ENCODE measurements at places on chromosomes 16 and 17.
A peak's percentile ranks its signal among the peaks of the same experiment; 100 is the strongest.

DNA sequence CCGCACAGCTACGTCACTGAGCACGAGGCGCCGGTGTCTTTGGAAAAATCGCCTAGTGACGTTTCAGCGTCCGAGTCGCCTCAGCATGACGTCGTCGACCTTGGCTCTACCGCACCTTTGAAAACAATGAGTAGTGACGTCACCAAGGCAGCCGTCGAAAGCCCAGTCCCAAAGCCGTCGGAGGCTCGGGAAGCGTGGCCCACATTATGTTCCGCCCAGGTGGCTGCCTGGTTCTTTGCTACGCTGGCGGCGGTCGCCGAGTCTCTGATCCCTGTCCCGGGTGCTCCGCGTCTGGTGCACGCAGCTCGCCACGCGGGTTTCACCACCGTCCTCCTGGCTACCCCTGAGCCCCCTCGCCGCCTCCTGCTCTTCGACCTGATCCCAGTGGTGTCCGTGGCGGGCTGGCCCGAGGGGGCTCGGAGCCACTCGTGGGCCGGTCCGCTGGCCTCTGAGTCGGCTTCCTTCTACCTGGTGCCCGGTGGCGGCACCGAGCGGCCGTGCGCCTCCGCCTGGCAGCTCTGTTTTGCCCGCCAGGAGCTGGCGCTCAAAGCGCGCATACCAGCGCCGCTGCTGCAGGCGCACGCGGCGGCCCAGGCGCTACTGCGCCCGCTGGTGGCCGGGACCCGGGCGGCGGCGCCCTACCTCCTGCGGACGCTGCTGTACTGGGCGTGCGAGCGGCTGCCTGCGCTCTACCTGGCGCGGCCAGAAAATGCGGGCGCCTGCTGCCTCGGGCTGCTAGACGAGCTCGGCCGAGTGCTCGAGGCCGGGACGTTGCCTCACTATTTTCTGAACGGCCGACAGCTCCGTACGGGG, 1.5 kb downstream of the TMEM102 start:
- DNase-seq = no peak

- no peak for DNase-seq
Observed at GRCh38 chr16:85369741-85370528, 243.2 kb upstream of the GSE1 start.

- DNase-seq = no peak
Observed at GRCh38 chr16:87842209-87842869, 27.0 kb downstream of the SLC7A5 start.

DNA sequence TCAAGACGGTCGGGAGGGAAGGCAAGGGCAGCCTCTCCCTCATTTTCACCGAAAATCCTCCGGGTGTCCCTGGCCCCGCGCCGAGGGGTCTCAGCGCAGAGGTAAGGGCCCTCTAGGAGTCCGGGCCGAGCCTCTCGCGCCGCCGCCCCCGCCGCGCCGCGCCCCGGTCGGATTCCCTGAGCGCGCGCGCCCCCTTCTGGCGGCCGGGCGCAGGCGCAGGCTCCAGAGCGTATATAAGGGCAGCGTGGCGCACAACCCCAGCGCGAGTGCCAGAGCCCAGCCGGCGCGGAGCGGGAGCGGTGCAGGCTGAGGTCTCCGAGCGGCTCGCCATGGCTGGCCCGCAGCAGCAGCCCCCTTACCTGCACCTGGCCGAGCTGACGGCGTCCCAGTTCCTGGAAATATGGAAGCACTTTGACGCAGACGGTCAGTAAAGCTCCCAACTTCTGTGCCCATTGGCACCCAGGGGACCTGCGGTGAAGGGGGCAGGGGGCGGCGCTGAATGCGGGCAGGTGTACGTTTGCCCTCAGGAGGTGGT, at the start of gene CALB2:
TSS of gene CALB2 (plus strand) at position 260 of the 535 bp plus-strand sequence. CDS start at position 330, 70 bp downstream.
- no peak for DNase-seq

DNA sequence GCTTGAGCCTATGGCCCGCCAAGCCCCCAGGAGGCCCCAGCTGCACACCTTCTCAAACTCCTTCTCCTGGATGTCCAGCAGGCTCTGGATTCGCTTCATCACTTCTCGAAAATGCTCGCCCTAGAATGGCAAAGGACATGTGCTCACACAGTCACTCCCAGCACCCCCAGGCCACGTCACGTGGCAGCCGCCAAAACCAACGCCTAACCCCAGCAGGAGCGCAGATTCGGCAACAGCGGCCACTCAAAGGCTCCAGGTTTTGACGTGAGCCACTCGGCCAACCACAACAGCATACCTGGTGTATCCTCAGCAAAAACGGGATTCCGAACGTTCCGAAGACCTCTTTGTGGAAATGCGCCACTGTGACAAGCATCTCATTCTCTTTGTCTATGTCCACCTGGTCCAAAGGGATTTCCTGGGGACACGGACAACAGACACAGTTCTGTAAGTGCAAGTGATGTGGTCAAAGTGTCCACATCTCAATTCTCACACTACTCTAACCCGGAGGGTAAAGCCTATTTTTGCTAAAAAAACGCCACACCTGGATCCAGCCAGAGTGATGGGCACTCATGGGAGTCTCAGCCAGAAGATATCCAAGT, 12.7 kb downstream of the LITAFD start:
- no peak for DNase-seq

DNA sequence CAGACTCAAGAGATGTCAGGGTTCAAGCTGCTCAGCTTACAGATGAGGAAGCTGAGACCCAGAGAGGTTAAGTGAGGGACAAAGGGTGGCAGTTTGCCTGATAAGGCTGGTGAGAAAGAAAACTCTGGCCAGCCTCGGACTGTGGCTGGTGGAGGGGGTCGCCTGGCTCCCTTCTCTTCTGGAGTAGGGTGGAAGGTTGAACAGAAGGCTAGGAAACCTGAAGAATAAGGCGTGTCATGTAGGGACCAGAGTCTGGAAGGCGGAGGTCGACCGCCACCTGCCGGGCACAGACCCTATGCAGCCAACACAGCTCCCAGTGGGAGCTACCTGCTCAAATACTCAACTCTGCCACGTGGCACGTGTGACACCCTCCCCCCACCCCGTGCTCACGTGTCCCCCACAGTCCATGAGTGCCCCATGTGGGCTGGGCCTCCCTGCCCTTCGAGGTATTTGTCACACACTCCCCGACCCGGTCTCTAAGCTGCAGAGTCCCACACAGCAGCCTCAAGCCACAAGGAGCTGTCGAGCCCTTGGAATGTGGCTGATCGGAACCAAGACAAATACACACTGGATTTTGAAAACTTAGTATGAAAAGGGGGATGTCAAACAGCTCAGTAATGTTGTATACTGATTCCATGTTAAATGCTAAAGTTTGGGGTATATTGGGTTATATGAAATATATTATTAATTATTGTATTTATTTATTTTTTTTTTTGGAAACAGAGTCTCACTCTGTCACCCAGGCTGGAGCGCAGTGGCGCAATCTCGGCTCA, 11.8 kb downstream of the HID1 start:
- DNase-seq = peak; percentile 58

DNA sequence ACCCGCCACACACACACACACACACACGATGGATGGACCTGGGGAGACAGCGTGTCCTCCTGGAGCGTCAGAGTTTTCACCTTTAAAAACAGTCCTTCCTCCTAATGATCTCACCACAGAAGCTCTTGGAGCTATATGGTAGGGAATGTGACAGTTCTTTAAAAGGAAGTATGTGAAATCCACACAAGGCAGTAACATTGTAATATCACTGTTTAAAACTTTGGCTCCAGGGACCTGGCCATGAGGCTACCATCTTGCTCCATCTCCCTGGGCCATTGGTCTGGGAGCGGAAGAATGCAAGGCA, 302.4 kb downstream of the SOX9 start:
- DNase-seq = no peak

Data from NK-92 treated with Interleukin-12 subunit alpha and Interleukin-12 subunit beta, amount 100 ng/mL, for 24 hours (cell line).